ENCODE measurements at places on chromosomes 7 and 10.

DNA sequence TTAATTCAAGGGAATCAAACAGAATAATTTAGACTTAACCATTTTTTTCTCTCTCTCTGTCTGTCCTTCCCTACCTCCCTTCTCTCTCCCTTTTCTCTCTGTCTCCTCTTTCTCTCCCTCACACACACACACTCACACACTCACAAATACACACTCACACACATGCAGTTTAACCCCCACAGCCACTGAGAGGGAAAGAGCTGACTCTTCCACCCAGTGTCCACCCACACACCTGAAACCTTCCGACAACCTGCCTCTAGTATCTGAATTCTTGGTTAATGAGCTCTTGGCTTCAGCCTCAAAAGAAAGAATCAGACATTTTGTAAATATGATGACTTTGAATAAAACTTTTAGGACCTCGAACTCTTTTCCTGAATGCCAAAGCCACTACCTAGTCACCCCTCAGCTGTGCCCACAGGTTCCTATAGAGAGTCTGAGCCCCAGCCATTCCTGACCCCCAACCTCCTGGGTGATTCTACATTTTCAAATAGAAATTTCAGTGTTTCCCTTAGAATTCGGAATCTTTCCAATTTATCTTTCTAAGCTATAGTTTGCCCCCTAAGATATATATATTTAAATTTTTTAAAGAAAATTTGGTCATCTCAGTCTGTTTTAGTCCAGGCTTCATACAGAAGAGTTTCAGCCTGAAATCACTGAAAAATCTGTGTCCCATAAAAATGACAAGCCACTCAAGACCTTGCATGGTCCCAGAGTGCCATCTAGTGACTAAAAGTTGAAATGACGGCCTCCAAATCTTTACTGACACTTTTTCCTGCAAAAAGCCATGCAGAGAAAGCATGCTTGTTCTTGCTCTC lies 202.8 kb downstream of the IPMK start:
- DNase-seq, result no peak

DNA sequence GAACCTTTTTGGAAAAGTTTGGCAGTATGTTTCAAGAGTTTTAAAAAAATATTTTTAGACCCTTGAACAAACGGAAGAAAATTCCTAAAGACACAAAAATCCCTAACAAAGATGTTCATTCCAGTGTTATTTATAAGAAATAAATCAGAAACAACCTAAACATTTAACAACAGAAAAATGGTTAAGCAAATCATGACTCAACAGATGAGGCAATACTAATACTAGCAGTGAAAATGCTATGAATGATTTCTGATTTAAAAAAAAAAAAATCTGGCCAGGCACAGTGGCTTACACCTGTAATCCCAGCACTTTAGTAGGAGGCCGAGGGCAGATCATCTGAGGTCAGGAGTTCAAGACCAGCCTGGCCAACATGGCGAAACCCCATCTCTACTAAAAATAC lies 61.0 kb downstream of the ARHGAP12 start:
- no peak for DNase-seq

DNA sequence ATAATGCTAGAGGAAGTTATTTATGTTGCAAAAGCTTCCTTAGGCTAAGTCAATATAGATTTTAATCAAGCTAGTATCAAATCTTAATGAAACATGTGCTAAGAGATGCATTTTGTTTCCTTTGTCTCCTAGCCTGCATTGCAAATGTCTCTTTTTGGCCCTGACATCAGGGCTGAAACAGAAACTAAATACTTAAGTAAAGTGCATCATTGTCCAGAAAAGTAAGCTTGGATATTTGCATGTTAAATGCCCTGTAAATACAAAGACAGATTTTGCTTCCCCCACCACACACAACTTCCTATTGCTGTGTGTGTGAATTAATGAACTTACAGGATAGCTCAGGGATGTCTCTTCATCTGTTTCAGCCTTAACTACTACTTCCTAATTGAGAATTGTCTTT lies 10.0 kb upstream of the STAMBPL1 start:
- DNase-seq, result no peak

- DNase-seq, result no peak
Measured at GRCh38 chr10:132904814-132905649, 37.3 kb downstream of the CFAP46 start.

DNA sequence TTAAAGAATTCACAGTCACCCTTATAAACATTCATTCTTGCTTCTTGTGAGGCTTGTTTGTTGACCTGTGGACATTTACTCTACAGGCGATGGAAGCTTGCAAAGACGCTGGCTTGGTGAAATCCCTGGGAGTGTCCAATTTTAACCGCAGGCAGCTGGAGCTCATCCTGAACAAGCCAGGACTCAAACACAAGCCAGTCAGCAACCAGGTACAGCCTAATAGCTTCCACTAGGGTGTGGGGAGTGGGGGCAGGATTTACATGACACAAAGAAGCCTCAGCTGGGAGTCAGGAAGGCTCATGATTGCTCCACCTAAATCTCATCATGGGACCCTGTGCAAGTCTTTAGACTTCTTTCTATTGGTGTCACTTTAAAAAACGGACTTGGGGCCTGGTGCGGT lies 29.0 kb downstream of the AKR1D1 start:
- no peak for DNase-seq

DNA sequence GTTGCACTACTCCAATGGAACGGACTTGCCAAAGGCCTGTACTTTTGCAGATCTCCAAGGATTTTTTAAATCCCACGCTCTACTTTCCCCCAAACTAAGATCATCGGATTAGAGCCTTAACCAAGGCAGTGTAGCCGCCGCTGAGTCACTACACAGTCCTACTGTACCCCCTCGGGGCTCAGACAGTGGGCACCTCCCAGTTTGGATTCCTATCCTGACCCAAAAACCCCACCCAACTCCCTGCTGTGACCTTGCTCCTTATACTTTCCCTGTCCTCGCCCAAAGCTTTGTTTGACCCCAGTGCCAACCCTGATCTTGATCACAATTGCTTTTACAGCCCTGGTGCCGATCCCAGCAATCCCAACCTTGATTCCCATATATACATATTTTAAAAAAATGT lies 17.5 kb upstream of the PLAU start:
- DNase-seq, result no peak

GRCh38 chr10:124164264-124164663 lies 70.9 kb upstream of the CHST15 start:
- no peak for DNase-seq

- DNase-seq, result no peak
Measured at GRCh38 chr7:13179011-13179582, 491.7 kb downstream of the ARL4A start.

DNA sequence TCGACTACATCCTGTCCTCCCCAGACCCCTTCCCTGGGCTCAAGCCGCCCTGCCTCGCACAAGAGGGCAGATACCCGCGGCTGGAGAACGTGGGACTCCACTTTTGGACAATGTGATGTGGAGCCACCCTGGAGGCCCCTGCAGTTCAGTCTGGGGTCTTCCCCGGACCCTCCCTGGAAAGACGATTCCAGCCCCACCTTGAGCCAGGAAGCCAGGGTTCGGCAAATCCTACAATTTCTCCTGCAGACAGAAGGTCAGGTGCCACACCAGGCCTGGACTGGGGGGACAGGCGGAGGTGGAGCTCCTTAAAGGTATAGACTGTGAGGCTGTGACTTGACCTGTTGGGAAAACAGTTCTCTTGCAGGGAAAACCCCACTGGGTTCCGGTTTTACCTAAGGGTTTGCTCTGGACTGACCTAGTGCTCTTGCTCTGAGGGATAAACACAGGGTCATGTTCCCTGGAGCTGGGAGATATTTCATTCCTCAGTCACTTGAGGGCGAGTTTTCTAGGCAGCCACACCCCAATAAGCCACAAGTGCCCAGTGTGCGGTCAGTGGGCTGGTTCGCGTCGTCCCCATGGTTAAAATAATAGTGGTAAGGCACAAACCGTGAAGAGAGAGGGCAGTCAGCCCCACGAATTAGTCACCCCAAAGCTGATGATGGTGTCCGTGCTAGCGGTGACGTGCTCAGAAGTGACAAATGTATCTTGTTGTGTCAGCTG lies 1.6 kb downstream of the FOXL3 start:
- DNase-seq, result no peak

- DNase-seq, result no peak
Measured at GRCh38 chr10:47023237-47024045, 112.2 kb downstream of the PTPN20 start.

GRCh38 chr10:92074126-92074887 lies 150.7 kb downstream of the BTAF1 start:
- no peak for DNase-seq

Data from CD4-positive, alpha-beta T cell treated with Interleukin-4 for 4 hours (primary cell).